ENCODE measurements at places on chromosomes 4 and X.

- DNase-seq: no peak
Measured at GRCh38 chr4:119526786-119527550, 101.6 kb downstream of the PDE5A start.

DNA sequence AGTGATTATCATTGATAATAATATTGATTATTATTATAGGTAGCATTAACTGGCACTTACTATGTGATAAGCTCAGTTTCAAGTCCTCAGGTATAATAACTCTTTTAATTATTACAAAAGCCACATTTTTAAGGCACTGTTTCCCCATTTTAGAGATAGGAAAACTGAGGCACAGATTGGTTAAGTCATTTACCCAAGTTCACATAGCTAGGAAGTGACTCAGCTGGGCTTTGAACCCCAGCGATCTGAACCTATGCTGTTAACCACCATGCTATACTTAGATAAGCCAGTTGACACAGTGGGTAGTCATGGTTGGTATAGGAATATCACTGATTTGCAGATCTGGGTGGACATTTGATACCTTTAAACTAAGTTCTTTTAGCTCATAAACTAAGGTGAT lies 110.4 kb downstream of the FRAS1 start:
- no peak for DNase-seq

- DNase-seq: no peak
Measured at GRCh38 chr4:149031399-149031798, 589.2 kb upstream of the NR3C2 start.

DNA sequence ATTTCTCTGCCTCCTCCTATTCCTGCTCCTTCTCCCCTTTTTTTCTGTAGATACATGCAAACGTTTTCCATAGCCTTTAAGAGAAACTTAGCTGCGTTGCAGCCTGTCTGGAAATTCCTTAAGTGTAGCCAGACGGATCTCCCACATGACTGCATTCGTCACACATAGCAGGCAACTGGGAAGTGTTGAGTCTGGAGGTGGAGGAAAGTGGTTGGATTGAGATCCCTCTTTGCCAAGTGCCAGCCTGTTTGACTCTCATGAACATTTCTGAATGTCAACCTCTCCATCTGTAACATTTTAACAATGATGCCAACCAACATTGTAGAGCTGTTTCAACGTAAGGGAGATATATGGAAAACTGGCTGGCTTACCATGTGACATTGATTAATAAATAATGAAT lies 45.1 kb upstream of the FAM9A start:
- no peak for DNase-seq

- no peak for DNase-seq
Measured at GRCh38 chr4:11497972-11498371, 69.3 kb upstream of the HS3ST1 start.

GRCh38 chr4:105622269-105622668 lies 69.8 kb downstream of the ARHGEF38 start:
- DNase-seq: no peak

- DNase-seq: no peak
Measured at GRCh38 chrX:112846187-112846586, 5.6 kb upstream of the AMOT start.

DNA sequence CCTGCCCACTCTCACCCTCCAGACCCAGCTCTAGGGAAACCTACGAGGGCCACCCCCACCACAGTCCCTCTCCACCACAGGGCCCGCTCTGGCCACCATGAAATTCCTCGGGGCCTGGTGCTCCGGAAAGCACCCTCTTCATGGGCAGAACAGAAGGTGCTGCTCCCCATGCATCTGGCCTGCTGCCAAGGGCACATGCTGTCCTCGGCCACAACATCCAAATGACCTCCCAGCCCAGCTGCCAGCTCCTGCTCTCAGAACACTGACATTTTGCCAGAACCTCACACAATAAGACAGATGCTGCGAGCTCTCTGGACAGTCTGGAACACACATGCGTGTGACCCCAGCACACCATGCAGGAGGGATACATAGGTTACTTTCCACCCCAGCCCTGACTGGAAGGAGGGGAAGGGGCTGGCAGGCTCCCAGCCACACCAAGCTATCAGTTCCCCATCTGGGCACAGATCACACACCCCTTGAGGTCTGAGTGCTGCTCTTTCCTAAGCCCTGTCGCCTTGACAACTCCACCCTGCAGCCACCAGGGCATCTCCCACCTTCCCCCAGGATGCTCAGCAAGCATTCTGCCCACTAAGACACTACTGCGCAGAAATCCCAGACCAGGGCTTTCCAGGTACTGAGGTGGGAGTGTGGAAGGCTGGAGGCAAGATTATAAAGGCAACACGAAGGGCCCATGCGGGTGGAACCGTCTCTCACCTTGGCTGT lies 5.8 kb downstream of the CCNQ start:
- DNase-seq: no peak

DNA sequence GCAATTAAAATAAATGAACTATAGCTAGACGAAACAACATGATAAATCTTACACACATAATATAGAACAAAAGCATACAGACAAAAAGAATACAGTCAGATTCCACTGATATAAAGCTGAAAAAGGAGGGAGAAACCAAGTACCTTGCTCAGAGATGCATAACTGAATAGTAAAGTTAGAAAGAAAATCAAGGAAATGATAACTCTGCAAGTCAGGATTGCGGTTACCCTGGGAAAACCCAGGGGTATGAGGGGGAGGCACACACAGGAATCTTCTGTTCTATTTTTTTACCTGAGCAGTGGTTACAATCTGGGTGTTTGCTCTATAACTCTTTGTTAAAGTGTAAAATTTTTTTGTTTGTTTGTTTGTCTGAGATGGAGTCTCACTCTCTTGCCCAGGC lies 209.1 kb downstream of the CBR4 start:
- DNase-seq: no peak

DNA sequence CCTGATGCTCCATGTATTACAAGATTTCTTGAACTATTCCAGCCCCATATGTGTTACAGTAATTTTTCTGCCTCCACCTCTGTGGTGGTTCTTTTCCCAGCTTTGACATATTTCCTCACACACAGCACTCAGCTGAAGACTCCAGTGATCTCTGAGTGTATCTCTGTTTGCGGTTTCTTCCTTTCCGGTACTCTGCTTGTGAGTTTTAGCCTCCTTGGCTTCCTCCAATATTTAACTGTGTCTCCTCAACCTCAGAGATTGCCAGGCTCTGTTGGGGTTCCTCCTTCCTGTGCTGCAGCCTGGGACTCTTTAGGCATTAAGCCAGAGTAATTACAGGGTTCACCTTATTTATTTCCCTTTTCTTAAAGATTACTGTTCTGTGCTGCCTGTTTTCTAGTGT lies 73.2 kb downstream of the NFKB1 start:
- no peak for DNase-seq

DNA sequence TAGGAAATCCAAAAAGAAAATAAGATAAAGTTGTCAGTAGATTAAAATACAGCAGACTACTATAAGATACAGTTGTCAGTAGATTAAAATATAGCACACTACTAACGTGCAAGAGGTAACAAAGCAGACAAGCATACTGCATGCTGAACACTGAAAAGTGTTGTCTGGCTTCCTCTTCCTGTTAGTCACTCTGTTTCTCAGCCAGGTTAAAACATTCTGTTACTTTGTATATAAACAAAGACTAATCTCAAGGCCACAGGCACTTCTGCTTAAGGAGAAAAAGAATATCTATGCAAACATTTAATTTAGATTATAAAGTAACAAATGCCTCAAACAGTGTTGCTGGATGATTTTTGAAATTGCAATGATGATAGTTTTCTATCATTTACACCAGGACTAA lies 41.0 kb upstream of the SCD5 start:
- DNase-seq: peak; percentile 18

DNA sequence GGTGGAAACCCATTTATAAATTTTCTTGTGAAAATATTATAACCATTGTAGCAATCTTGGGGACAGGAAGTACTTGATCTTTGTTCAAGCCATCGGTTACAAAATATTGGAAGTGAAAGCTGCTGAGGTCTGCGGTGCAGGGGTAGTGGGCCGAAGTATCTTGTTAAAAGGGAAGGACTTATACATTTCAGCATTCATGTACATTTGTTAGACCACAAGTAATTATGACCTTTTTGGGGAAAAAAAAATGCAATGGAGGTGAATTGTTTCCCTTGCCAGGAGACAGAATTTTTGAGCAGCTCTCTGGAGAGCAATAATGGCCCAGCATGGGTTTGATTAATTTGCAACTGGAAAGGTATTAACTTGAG lies 121.3 kb downstream of the EGF start:
- no peak for DNase-seq

DNA sequence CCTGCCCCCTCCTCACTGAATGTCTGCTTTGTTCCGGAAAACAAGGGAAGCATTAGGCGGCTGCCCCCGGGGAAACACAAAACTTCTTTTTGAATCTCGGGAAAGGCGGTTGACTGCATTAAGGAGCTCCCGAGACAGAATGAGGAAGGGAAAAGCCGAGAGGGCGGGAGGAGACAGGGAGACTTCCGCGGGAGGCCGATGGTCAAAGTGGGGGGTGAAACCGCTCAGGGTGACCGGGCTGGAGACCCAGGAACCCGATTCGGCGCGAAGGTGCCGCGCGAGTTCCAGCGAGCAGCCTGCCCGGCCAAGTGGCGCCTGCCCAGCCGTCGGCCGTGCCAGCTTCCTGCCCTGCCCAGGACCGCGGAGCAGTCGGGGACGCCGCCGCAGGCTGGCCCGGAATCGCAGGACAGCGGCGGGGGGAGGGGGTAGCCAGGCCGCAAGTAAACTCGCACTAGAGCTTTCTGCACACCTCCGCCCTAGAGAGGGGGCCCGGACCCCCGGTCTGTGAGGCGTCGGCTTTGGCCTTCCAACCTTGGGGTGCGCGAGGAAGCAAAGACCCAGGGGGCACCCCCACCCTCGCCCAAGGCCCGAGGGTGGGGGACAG lies 55.1 kb upstream of the BCOR start:
- no peak for DNase-seq

- no peak for DNase-seq
Measured at GRCh38 chr4:9841072-9841471, 59.6 kb downstream of the DRD5 start.

DNA sequence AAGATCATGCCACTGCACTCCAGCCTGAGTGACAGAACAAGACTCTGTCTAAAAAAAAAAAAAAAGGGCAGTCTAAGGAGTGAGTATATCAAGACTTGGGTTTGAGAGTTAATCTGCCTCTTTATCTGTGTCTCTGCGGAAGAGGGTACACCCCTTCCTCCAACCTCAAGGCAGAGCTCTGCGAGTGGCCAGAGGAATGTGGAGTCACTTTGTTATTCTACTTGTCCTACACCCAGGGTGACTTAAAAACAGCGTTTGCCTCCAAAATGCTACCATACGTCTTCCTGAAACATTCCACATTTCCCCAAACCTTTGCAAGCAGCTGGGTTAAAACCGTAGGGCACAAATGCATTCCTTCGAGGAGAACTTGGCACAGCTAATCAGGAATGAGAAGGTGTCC lies 199.9 kb downstream of the SHOX start:
- no peak for DNase-seq

DNA sequence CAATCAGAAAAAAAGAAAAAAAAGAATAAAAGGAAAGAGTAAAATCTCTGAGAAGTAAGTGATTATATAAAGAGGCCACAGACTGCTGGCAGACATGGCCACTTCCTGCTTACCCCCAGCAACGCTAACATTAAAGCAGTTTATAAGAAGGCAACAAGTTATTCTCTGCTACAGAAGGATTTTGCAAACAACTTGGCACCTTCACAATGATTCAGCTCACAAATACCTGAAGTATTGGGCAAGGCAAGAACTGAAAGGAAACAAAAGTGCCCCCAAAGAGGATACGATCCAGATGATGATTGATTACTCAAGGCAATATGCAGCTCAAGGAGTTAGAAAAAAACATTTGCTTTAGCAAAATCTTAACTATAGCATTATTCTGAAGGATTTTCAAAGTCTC lies 718.8 kb downstream of the KLHL13 start:
- no peak for DNase-seq

DNA sequence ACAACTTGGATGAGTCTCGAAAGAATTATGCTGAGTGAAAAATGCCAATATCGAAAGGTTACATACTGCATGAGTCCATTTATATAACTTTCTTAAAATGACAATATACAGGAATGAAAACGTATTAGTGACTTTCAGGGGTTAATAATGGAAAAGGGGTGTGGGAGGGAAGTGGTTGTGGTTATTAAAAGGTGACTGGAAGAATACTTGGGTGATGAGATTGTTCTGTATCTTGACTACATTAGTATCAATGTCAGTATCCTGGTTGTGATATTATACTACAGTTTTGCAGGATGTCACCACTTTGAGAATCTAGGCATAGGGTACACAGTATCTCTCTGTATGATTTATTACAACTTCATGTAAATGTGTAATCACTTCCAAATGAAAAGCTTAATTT lies 204.5 kb downstream of the DTHD1 start:
- DNase-seq: no peak

DNA sequence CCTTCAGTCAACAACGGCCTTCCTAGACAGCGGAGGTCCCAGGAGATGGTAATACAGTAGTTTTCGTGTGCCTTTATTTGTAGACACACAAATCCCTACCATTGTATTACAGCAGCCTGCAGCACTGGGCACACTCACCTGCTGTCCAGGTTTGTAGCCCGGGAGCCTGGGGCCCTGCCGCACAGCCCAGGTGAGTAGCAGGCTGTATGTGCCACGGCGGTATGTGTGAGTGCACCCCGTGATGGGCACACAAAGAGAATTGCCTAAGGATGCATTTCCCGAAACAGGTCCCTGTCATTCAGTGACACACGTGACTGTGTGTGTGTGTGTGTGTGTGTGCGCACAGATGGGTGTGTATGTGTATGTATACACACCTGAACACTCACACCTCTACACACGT lies 8.1 kb upstream of the SLC25A6 start:
- DNase-seq: no peak

- DNase-seq: no peak
Measured at GRCh38 chr4:88005946-88006345, 1.5 kb upstream of the PKD2 start.

- DNase-seq: no peak
Measured at GRCh38 chrX:27953171-27953570, 28.1 kb downstream of the DCAF8L1 start.

DNA sequence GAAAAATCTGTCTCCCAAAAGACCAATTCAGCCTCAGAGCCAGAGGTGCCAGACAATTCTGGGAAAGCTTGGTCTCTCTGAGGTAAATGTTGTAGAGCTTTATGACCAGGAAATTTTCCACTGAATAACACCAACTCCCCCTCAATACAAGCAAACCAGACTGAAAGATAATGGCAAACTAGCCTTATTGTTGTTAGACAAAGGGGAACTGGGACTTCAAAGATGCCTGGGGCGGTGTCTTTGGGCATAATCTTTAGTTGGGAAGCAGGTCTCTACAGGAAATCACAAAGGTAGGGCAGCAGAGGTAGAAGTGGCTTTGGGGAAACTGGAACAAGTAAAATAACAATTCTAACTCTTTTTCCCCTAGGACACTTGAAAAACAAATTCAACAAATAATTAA lies 12.0 kb downstream of the COL4A6 start:
- no peak for DNase-seq

DNA sequence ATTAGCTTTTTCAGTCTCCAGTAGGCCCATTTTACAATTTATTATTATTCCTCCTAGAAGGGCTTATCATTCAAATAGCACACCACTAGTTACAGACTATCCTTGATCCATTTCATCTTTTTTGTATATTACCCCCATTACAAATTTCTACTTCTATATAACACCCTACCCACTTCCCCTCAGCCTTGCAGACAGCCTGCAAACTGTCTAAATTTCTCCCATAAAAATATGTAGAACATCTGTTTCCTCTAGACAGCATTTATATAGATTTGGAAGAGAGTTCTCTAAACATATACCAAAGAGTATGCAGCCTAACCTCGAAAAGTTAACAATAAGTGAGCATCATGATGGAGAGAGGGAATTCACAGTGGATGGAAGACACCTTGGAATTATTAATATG lies 30.8 kb downstream of the COMMD8 start:
- DNase-seq: no peak

Data from non-pigmented ciliary epithelial cell (primary cell).